ENCODE measurements at places on chromosomes 7 and 10.

DNA sequence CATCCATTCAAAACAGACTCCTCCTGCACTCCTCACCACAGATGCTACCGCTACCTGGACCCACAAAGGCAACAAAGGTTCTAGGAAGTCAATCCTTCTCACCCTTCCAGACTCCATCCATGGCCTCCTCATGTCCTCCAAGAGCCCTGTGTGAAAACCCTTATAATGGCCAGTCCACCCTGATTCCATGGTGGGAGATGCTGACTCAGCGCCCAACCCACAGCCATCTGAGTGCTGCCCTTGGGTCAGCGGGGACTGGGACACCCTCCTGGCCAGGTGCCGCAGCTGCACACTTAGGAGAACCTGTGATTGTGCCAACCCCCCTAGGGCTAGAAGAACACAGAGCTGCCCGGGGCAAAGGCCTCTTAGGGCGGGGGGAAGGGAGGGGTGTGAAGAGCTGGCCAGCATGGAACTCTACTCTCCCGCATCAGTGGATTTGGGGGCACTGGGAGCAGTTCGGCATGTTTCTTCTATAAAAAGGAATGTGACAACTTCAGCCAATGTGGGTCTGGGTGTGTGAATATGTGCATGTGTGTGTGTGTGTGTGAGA, 25.4 kb downstream of the TMEM273 start:
- no peak for DNase-seq

DNA sequence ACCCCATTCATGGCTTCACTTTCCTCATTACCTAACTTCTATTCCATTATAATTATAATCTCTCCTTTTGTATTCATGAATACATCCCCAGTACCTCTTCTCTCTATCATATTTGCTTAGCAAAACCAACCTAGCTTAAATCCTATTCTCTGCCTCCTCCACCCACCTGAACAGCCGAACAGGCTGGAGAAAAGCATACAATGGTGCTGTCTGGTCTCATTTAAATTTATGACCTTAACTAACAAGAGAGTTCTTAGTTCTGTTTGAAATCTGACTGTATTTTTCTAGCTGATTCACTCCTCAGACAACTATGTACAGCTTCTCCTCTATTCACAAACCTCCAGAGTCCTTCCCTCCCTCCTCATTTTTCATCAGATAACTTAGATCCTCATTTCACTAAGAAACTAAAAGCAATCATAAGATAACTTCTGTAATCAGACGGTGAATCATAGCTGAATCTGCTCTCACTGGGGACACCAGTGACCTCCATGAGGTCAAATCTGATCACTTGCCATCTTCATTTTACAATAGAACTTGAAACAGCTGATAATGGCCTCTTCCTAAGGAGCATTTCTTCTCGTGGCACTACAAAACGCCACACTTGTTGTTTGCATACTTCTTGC, 233.9 kb upstream of the AOAH start:
- no peak for DNase-seq

GRCh38 chr10:98238391-98238790, 29.6 kb downstream of the LOXL4 start:
- DNase-seq, result no peak

- no peak for DNase-seq
These were observed 42.4 kb upstream of the PRKAR2B start for GRCh38 chr7:107002126-107002525.

- no peak for DNase-seq
These were observed 867.3 kb upstream of the AUTS2 start for GRCh38 chr7:68730964-68731363.

DNA sequence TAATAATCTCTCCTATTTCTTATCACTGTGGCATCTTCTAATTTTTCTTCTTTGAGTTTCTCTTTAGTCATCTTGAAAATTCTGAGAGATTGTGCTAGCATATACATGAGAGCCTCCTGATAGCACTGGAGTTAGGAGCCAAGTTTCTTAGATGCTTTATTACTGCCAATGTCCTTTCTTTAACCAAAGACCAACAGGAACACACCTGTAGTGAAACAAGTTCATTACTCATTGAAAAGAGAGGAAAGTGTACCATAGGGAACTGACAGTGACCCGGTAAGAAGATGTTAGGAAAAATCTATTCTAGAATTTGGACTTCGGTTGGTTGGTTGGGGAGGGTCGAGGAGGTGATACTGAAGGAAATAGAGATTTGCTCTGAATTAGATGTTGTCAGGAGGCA, 27.1 kb upstream of the CD36 start:
- no peak for DNase-seq
